Stimulated activated CD4-positive, alpha-beta T cell treated with anti-CD3 and anti-CD28 coated beads, Interleukin-1b, Interleukin-23, amount 100 ng/mL, for 48 hours (primary cell): ENCODE measurements at places on chromosomes 12 and 14.

DNA sequence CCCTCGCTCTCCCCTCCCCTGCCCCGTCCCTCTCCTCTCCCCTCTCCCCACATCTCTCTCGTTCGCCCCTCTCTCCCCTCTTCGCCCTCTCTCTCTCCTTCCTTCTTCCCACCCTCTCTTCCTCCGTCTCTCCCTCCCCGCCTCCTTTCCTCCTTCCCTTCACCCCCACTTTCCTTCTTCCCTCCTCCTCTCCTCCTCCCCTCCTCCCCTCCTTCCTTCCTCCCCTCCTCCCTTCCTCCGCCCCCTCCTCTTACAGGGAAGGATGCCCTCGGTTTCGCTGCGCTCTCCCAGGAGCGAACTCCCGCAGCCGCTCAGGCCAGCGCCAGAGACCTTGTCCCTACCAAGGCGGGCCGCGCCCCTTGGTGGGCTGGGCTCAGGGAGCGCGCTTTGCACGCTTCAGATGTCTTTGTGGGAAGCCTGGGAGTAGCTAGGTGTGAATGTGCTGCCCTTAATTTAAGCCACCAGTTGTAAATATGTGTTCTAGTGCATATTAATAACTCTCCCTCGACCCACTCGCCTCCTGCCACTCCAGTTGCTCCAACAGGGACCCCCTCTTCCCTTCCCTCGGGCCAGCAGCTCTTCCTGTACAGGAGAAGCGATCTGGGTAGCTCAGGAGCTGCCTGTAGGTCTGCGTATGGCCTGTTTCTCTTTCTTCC is 13.3 kb upstream of the MAP3K9 start:
- DNase-seq: no peak

DNA sequence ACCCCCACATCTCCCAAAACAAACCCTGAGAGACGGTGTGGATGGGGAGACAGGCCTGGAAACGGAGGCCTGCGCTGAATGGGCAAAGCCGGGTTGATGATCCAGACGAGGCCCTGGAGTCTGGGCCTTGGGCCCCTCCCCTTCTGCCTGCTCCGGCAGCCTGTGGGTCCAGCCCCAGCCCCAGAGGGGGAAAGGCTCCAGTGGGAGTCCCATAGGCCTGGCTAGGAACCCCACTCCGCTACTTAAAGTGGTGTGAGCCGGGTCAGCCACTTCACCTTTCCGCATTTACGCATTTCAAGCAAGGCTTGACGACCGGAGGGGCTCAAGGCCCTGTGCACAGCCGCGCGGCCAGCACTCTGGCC is 695 bp upstream of the TNFAIP2 start:
- no peak for DNase-seq

DNA sequence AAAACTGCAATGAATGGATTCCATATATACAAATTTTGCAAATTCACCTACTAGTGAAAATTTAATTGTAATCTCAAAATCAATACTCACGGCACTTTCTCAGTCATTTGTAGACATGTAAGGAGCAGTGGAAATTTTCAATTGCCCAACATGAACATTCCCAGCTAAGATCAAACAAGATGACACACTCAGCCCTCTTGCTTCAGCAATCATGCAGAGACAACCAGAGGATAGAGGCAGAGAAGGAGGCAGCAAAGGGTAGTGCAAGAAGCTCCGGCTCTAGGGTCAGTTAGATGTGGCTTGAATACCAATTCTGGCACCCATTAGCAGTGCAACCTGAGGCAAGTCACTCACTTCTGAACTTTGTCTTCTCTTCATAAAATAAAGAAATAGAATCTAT is 91.5 kb upstream of the SLC35F4 start:
- DNase-seq: no peak

DNA sequence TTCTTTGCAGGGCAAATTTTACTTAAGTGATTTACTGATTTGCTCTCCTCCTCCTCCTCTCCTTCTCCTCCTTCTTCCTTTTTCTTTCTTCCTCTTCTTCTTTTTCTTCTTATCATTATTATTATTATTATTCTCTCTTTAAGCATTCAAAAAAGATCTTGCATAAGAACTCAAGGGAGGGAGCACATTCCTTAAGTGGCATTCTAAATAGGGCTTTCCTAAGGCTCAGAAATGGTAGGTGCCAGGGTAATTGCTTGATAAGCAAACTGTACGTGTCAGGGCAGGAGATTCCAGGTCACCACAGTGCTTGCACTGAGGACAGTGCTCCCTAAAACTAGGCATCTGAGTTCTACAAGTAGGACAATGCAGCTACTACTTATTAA is 92.4 kb downstream of the SPTSSA start:
- DNase-seq: no peak

GRCh38 chr14:104512061-104512460 is 67.5 kb upstream of the C14orf180 start:
- DNase-seq: no peak

GRCh38 chr12:88360343-88360742 is 218.2 kb downstream of the TMTC3 start:
- DNase-seq: no peak

GRCh38 chr14:25246751-25247150 is 196.8 kb upstream of the STXBP6 start:
- DNase-seq: no peak

GRCh38 chr12:52179396-52179973 is 12.3 kb downstream of the KRT80 start:
- DNase-seq: no peak

DNA sequence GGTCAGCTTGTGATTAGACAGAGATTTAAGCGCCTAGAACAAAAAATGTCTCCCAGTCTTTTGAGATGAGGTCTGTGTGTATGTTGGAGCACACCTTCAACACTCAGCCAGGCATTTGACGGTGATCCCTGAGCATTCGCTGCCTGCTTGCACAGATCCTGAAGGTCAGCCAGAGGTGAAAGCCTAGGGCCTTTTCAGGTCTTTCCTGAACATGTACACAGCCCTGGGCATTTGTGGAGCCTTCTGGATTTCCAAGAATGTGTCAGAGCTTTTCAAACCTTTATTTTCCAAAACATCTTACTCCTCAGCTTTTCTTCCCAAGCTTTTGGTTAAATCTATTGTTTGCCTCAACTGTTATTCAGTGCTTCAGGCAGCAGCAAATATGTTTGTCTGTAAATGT is 59.1 kb upstream of the AMN start:
- no peak for DNase-seq

DNA sequence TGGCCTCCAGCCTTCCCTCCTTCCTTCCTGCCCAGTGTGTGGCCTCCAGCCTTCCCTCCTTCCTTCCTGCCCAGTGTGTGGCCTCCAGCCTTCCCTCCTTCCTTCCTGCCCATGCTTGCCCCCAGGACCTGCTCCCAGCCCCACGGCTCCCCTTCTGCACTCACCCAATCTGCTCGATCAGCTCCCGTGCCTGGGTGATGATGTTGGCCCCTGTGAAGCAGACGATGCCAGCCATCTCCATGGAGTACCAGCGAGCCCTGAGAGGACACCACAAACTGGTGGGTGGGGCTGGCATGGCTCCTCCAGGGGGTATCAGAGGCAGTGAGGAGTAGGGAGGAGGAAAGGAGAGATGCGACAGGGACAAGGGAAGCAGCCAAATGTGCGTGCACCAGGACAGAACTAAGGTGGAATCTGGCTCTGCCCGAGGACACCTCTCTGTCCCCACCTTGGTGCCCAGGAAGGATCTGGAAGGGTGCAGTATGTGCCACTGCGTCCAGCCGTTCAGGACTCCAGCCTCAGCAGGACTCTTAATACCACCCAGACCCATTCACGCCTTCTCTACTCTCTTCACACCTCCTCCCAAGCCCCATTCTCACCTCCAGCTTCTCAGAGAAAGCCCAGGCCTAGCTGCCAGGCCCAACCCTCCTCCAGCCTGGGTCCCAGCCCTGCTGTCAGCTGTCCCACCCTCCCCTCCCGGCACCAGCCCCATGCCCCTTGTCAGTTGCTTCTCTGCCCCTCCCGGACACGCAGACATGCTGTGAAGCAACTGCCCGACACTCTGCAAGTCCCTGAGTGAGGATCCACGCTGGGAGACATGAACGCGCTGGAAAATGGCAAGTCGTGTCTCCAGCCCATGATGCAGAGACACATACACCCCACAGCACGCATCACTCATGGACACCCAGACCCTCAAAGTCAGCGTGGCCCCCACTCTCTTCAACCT is 22.7 kb downstream of the POLE start:
- DNase-seq: no peak

GRCh38 chr14:96221841-96222240 is 17.2 kb downstream of the BDKRB2 start:
- no peak for DNase-seq

DNA sequence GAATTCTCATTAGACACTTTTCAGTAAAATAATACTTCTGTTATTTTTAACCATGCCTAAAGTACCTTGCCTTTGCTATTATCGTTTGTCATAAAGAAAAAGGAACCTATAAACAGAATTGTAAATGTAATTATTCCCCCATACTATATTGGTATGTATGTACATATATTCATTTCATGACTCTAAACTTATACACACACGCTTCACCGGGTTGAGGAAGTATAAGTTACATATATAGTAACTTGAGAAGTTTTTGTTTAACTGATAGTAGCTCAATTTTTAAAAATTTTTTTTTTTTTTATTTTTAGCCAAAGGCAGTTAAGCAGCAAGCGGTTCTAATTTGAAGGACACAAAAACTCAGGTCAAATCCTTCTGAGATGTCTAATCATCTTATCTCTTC is 107.6 kb downstream of the PLEKHG7 start:
- no peak for DNase-seq

DNA sequence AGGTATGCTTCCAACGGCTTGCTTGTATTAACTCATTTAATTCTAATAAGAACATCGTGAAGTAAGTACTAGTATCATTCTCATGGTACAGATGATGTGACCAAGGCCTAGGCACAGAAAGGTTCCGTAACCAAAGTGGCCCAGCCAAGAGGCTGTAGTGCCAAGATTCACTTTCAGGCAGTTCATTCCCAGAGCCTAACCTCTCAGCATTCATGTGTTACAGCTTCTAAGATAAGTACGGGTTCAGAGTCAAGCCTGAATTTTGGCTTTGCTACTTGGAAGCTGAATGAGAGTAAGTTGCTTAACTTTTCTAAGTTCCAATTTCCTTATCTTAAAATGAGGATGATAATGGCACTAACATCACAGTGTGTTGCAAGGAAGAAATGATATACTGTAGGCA is 379.9 kb downstream of the AEBP2 start:
- no peak for DNase-seq

- no peak for DNase-seq
These were observed 1.8 kb downstream of the FLRT2 start for GRCh38 chr14:85531587-85532373.

- no peak for DNase-seq
These were observed 7.6 kb upstream of the SMUG1 start for GRCh38 chr12:54196396-54196795.

GRCh38 chr14:92847278-92847677 is 53.2 kb downstream of the GOLGA5 start:
- no peak for DNase-seq

DNA sequence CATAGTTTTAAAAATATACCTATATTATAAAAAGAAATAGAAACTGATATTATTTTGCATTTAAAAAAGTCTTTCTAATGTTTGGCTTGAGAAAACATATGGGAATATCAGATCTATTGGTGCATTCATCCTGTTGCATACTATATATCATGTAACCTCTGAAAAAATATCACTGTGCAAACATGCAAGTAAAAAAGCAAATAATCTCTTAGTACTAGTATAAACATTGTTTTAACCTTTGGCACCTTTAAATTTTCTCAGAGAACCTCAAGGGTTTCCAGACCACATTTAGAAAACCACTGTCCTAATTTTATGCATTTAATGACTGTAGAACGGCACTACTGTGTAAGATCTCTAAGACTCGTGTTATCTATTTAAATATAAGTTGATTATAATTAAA is 416.8 kb downstream of the LRFN5 start:
- DNase-seq: no peak

DNA sequence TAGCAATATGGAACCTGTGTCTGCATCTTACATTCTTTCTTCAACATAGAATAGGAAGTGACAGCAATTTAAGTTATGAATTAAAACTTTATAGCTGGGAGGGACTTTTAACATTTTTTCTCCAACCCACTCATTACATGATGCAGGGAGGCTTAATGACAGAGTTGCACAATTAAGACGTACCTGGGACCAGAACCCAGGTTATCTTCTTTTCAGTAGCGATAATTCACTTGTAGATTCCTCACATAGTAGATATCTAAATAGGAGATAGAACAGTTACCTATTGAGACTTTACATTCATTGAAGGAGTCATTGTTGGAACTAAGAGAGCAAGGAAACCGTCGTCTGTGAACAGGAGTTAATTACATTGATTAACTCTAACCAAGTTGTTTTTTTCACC is 5.1 kb downstream of the SRGAP1 start:
- no peak for DNase-seq

GRCh38 chr12:93777254-93777653 is 100.1 kb downstream of the CRADD start:
- no peak for DNase-seq

DNA sequence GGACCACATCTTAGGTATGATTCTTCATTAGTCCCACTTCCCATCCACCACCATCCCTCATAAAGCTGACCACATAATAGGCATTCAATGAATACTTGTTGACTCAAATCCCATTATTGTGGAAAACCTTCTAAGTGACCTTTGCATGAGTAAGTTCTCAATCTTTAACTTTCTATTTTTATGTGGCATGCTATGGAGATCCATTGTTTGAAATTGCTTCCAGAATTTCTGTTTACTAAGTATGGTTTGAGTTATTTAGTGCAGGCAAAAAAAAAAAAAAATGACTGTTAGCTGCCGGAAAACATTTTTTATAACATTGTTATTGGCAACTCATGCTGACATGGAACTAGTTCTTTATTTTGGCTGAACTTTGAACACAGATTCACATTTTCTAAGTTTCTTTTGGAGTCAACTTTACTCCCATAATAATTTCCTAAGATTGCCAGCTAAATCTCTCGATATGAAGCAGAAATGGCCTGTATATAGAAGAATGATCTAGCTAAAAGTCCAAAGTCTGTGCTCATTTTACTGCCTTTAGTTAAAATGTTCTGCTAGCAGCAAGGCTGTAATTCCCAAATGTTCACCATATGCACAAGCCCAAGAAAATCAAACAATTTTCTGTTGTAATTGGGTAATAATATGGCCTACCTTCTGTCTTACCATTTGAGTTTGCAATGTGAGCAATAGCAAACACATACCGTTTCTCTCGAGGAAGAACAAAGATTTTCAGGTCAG is 77.9 kb downstream of the PTGER2 start:
- DNase-seq: no peak

DNA sequence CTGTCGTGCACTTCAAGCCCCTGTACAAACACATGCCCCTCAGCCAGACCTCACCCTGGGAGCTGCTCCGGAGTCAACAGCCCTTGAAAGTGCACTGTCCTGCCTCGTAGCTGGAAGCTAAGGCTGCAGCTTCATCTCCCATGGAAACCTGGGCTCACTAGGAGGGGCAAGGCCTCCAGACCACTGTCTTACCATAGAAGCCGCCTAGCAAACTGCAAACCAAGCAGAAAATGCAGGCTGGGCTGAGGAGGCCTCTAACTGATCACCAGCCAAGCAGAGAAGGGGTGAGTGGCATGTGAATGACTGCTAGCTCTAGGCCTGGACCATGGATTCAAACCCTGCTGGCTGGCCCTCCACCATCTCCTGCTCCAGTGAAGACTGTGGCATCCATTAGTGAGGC is 340.2 kb downstream of the CACNA1C start:
- no peak for DNase-seq
